NCI-H345 (cell line): ENCODE measurements at places on chromosomes 16 and 17.

- DNase-seq = no peak
These were observed 9.7 kb upstream of the ARL5C start for GRCh38 chr17:39175695-39176093.

DNA sequence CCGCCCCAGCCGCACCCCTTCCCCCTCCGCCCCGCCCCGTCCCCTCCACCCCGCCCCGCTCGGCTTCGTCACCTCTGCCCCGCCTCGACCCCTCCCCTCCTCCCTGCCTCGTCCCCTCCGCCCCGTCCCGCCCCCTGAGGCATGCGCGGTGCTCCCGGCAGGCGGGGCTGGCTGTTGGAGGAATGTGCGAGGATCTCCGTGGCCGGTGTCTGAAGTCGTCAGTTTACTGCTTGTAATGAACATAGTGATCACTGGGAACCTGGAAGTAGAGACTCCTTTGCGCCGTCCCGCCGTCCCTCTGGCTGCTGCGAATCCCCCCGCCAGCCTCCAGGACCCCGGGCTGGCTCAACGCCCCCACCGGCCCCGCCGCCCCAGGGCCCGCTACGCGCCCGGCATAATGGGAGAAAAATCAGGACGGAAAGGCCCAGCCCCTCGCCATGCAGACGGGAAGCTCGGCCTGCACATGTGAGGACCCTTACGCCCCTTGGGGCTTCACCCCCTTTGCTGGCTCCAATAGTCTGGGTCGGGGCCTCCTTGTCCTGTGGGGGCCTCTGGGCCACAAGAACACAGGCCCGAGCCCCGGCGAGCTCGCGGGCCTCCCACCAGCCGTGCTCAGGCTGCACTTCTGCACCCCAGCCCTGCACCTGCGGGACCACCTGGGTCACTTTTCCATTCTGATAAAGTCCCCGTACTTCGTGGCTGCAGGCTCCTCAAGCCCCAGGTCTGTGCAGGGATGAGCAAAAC, 743.1 kb downstream of the KCNJ18 start:
- DNase-seq = no peak

- DNase-seq = peak; percentile 12
These were observed 95.7 kb downstream of the STX8 start for GRCh38 chr17:9479964-9480363.

- no peak for DNase-seq
These were observed 137.2 kb downstream of the CYLD start for GRCh38 chr16:50878966-50879615.

- DNase-seq = no peak
These were observed 132.5 kb downstream of the CNTNAP4 start for GRCh38 chr16:76409706-76410105.

DNA sequence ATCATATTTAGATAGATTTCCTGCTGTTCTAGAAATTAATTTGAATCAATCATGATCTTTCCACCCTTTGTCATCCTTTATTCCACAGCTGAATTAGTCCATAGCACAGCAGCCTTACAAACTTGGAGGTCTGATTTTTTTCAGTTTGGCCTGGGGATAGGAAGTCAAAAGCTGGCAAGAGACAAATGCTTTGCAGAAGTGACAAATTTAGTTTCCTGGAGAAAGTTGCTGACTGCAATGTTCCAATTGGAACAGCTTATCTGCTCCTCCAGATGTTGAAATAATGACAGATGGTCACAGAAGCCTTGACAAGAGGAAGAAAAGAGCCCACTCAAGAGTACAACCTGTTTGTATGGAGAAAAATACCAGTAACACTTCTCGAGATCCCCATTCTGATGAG, 1276.1 kb upstream of the CDH8 start:
- no peak for DNase-seq

DNA sequence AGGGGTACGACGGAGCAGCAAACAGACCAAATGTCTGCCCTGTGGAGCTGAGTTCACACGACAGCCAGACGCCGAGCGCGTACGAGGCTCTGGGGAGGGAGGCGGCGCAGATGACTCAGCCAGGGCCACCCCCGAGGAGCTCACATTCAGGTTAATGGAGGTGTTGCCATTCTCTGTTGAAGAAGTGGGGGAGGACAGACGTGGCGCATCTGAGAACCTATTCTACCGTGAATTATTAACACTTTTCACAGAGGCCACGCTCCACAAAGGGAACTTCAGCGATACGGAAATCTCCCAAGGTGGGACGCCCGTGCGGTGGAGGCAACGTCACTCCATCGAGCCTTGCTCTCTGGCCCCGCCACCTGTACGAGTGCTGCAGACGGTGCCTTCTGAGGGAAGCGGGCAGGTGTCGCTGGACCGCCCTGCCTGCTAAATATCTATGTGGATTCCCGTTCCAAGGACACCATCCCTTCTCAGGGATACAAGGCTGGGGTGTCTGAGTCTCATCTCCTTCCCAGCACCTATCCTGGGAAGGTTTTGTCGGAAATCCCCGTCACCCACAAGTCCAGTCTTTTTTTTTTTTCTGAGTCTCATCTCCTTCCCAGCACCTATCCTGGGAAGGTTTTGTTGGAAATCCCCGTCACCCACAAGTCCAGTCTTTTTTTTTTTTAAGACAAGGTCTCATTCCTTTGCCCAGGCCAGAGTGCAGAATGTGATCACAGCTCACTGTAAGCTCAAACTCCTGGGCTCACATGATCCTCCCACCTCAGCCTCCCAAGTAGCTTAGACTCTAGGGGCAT, 19.0 kb downstream of the ABR start:
- no peak for DNase-seq

GRCh38 chr17:73156887-73157520, 7.8 kb upstream of the SSTR2 start:
- no peak for DNase-seq

DNA sequence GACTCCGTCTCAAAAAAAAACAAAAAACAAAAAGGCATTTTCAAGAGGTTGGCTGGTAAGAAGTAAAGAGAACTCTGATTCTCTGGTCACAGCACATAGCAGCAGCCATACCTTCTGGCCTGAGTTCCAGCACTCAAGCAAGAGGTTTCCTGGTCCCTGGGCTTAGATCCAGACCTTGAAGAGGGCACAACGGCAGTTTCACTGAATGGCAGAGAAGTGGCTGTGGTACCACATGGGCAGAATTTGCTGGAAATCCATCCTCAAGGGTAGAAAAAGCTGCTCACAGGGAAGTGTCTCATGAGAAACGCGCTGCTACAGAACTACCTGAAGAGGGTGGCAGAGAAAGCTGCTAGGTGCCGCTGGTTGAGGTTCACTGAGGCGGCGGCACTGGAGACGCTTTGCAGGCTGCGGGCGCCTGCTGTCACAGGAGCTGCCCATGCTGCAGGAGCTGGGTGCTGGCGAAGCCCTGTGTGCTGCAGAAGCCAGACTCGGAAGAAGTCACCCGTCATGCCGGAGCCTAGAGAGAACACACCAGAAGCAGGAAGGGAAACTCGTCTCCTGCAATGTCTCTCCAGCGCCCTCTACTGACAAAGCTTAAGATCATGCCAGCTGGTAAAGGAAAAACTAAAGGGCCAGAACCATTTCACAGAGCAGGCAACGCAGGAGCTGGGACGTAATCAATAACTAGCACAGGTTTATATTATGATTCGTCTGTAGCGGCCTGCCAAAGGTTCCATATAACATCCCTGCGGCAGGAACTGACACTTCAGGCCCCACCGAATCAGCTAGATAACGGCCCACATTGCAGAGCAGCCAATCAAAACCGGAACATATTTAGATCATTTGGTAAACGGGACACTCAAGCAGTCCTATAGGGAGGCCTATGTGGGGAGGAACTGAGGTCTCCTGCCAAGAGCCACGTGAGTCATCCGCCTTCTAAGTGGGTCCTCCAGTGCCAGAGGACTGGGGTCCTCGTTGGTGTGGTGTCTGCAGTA, 5.4 kb upstream of the ZNF213 start:
- peak; percentile 83 for DNase-seq
